ENCODE measurements at places on chromosomes 13 and 19.

GRCh38 chr13:105569816-105570215, 965.6 kb downstream of the EFNB2 start:
- no peak for DNase-seq

DNA sequence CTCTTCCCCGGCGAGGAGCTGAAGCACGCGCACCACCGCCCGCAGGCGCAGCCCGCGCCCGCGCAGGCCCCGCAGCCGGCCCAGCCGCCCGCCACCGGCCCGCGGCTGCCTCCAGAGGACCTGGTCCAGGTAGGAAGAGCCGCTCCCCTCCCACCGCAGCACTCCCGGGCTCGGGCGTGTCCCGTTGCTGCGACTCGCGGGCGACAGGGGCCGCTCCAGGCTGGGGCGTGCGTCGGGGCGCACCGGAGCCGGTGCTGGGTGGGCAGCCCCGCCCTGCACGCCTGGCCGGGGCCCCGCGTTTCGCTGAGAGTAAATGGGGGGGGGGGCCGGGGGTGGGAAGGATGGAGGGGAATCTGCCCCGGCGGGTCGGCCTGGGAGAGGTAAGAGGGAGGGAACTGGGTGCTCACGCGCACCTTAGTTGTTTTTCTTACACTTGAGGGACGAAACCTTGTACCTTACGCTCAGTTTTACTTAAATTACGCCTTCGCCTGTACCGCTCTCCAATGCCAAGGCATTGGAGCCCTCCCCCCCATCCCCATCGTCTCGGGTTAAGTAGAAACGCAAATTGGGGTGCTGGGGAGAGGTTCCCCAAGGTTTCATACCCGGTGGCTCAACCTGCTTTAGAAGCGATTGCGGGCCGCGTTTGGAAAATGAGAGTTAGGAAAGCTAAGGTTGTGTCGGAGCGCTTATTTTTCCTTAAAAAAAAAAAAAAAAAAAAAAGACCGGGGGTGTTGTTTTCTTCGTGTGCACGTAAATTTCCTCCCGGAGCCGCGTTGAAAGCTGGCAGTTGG, 850 bp downstream of the KLF5 start:
- peak; percentile 46 for DNase-seq

DNA sequence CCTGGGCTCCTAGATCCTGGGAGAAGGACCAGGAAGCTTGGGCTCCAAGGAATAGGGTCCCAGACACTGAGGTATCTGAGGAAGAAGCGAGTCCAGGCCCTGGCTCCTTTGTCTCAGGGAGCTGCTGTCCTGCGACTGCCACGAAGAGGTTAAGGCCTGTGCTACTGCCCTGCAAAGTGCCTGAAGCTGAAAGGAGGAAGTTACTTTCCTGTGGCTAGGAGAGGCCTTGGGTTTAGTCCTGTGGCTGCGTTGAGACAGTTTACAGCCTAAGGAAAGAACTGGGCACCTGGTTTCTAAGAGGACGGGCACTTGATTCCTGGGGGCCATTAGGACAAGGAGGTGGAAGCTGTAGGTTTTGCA, 2.8 kb downstream of the MYADM start:
- DNase-seq = no peak

DNA sequence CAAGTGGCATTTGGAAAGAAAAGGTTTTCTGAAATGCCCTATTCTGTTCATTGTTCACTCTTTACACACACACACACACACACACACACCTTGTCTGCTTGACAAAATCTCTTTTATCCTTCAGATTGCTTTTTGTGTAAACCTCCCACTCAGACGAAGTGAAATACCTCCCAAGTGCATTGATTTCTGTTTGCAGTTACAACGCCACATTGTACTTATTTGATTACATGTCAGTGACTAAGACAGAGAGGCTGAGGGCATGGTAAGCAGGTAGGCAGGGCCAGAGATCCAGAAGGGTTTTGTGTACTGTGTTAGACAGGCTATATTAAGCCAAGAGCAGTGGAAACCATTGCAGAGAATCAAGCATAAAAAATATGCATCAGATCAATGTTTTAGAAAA, 561.8 kb downstream of the GPC6 start:
- DNase-seq = no peak

GRCh38 chr13:76750126-76750525, 136.1 kb downstream of the KCTD12 start:
- no peak for DNase-seq

- no peak for DNase-seq
These were observed 30.1 kb downstream of the MTUS2 start for GRCh38 chr13:28850226-28850625.
